ENCODE measurements at places on chromosomes 5 and 9.

DNA sequence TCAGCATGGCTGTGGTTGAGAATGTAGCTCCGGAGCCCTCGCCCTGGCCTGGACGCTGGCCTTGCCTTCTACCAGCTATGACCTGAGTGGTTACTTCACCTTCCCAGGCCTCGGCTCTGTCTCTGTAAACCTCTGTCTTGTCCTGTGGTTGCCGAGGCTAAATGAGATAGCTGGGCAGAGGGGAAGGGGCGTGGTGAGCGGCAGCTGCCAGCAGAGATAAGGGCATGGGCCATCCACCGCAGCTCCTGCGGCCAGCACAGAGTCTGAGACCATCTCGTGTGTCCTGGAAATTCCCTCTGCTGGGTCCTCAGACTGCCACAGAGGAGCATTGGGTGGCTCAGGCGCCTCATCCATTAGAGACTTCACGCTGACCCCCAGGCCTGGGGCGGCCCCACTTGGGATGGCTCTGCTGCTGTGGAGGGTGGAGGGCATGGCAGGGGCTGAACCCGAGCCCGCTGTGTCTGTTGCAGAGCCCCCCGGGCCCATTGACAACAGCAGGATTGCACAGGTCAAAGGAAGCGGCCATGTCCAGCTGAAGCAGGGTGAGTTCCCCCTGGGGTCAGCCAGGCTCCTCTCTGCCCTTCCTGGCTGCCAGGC is 43.9 kb downstream of the USP20 start:
- no peak for DNase-seq

GRCh38 chr9:105064248-105065097 is 136.5 kb upstream of the ABCA1 start:
- DNase-seq: no peak

GRCh38 chr5:151159649-151160373 is 2.2 kb upstream of the ANXA6 start:
- DNase-seq: no peak

- no peak for DNase-seq
These were observed 63.3 kb downstream of the SIL1 start for GRCh38 chr5:139134906-139135305.

GRCh38 chr5:127229185-127229889 is 61.3 kb upstream of the MEGF10 start:
- DNase-seq: no peak

- DNase-seq: no peak
These were observed 62.2 kb upstream of the SLC2A8 start for GRCh38 chr9:127334725-127335124.

DNA sequence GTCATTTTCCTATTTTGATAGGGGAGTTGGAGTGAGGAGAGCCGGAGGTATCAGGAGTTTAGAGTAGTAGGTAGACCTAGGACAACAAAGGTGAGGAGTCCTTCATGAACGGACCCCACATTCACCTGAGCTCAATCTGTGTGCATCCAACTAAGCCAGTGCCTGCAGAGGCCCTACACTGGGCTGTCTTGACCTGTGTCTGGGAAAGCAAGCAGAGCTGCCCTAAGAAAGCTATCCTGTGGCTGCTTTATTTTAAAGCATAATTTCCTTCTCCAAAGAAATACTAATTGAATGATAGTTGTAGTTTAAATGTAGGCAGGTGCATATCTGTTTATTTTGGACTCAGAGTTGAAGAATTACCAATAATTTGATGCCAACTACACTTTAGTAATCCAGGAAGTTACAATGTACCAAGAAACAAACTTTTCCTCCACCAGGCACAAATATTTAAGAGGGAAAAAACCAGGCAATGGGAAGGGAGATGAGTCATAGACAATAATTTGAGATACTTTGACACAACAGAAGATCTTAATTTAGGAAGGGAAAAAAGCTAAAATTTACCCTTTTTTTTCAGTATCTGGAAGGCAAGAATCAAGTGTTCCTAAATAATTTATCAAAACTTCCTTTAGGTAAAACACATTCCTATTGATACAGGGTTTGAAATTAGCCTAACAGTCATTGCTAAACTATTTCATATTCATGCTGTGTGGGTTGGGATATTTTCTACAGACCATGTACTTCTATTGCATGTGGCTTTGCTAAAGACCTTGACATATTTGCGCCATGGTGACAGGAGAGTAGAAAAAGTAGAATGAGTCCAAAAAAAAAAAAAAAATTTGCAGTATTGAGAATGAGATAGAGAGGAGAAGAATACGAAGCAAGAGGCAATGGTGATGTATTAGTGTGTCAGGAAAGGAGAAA is 376.6 kb upstream of the TUSC1 start:
- no peak for DNase-seq

DNA sequence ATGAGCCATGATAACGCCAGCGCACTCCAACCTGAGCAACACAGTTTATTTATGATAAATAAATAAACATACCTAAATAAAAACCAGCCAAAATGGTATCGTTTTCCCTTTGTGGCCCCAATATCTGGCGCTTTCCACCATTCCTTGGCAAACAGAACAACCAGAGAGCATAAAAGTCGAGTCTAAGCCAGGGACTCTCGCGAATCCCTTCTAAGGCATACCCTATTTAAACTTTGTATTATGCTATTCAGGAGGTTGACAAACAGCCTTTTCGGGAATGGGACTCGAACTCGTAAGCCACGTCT is 386 bp upstream of the MATR3 start:
- no peak for DNase-seq

GRCh38 chr5:134793111-134793510 is 34.5 kb downstream of the DDX46 start:
- no peak for DNase-seq

DNA sequence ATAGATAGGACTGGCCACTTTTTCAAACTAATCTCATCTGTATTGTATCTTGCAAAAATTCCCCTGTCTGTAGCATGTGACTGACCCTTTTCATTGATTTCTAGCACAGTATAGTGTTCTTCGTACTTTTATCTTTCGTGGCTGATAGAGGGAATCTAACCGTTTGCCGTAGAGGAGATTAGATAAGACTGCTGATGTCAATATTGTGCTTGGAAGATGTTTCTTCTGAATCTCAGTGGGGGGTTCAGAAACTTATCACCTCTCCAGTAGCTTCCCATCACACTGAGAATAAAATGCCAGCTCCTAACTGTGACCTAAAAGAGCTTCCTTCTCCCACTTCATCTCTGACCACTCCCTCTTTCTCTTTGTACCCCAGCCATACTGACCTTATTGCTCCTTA is 25.4 kb upstream of the ALDOB start:
- no peak for DNase-seq

- no peak for DNase-seq
These were observed 39.7 kb downstream of the PHF2 start for GRCh38 chr9:93616044-93616443.

GRCh38 chr9:137547687-137548543 is 2.3 kb downstream of the PNPLA7 start:
- no peak for DNase-seq

DNA sequence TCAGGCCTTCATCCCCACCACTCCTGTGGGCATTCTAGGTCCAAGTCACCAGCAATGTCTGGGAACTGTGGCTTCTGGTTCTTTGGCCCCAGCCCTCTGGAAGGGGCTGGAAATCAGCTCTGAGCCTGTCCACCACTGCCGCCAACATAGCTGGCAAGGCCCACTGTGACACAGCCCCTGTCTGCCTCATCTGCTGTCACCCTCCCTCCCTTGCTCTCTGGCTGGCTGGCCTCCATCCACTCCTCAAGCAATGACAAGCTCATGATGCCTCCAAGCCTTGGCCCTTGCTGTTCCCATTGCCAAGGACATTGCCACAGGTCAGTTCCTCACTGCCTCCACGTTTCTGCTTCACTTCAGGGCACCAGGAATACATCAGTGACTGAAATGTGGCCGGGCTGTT is 93.7 kb downstream of the LHX2 start:
- no peak for DNase-seq

GRCh38 chr5:132872788-132873118 is 715 bp upstream of the LEAP2 start:
- DNase-seq: no peak

DNA sequence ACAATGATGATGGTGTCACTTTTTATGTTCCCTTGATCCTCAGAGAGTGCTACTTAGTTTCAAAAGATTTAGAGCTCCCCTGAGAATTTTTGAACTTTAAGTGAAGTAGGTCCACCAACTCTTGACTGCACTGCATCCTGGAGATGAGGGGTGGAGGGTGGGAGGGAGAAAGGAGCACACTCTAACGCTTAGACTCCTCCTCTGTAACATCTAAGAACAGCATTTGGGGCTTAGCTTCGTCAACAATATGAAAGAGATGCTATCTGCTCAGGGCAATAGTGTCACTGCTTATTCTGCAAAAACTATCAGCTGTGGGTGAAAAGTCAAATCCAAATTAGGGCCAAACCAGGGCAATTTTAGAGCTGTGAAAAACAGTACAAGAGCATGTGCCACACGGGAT is 242.8 kb upstream of the EFNA5 start:
- DNase-seq: no peak

DNA sequence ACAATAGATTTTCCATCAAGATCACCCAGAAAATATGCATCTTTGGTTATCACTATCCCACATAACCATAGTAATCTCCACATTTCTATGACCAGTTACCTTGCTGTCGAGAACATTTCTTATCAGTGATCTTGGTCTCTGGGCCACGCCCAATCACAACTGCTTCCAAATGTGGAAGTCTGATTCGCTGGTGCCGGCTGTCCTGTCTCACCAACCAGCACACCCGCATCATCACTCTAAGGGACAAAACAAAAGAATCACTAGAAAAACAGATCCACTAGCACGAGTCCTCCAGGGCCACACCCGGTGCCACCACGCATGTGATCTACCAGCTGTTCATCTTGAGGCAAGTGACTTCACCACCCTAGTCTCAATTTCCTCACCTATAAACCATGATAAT is 11.8 kb downstream of the APTX start:
- no peak for DNase-seq

GRCh38 chr9:131366761-131367401 is 27.0 kb upstream of the PRRC2B start:
- no peak for DNase-seq

GRCh38 chr9:92094655-92095054 is 20.6 kb downstream of the SPTLC1 start:
- no peak for DNase-seq

DNA sequence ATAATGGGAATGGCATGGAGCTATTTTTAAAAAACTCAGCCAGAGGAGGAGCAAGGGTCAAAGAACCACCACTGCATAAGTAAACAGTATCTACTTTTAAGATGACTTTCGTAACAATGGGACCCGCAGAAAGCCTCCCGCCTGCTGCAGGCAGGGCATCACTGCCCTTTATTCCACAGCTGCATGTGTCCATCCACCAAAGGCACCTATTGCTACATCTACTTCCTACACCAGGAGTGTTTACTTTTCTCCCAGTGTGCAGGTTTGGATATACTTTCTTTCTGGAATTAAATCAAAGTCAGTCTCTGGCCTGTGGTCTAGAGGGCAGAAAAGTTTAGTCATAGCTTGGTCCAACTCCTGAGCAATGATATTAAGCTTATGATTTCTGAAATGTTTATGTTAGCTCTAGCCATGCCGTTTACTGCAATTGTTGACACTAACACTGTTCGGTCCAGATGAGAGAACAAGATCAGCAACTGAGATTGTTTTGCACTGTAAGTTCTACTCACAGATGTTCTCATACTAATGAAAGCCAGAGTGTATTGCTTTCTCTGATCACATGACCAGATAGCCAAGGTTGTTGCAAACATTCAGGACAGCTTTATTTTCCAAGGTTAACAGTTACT is 391.5 kb downstream of the FGF10 start:
- no peak for DNase-seq

DNA sequence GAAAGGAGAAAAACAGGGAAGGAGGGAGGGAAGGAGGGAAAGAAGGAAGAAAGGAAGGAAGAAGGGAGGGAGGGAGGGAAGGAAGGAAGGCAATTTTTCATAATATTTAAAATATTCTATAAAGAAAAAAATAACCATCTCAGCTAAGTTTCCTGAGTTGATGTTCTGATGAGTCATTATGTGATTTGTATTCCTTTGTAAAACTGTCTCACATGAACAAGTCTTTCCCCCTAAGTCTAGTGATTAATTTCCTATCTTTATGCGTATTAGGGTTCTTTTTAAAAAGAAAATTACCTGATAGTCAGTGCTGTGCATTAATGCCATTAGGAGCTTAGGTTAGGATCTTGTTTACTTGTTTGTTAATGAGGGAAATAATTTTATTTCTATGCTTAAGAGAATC is 94.1 kb downstream of the RASEF start:
- no peak for DNase-seq

GRCh38 chr9:120965344-120966012 is 38.9 kb upstream of the TRAF1 start:
- DNase-seq: no peak

- no peak for DNase-seq
These were observed 78.6 kb downstream of the PDZD2 start for GRCh38 chr5:31717561-31717960.

DNA sequence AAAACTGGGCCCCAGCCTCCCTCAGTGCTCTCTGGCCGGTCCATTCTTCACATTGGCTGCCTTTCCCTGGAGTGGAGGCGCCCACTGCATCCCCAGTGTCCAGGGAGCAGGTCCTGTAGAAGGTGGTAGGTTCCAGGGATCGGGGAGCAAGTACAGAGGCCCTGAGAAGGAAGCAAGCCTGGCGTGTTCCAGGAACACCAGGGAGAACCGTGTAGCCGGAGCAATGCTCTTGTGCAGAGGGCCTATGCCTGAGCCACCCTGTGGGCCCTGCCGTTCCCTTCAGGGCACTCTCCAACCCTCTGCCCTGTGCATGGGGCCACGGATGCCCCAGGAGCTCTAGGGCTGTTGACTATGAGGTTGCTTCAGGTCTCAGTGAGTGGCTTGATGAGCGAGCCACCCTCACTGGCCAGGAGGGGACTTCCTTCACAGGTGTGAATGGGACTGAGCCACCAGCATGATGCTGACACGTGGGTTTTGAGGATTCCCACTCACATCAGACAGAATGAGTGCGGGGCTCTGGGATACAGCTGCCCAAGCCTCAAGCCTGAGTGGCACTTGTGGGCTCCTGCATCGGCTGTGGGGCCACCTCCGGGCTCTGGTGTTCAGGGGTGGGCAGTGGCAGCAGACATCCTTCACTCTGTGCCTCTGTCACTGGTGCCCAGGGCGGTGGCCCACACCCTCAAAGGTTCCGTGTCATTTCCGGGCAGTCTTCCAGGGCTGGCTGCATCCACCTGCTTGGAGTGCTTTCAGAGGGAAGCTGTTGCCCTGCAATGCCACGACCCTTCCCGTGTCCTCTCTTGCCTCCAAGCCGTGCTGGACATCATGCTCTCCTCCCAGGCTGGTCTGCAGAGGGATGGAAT is 54.4 kb downstream of the ADAMTS2 start:
- DNase-seq: no peak

Data from GM12878 (cell line).